Common myeloid progenitor, CD34-positive (primary cell): ENCODE measurements at places on chromosomes 1 and 21.

DNA sequence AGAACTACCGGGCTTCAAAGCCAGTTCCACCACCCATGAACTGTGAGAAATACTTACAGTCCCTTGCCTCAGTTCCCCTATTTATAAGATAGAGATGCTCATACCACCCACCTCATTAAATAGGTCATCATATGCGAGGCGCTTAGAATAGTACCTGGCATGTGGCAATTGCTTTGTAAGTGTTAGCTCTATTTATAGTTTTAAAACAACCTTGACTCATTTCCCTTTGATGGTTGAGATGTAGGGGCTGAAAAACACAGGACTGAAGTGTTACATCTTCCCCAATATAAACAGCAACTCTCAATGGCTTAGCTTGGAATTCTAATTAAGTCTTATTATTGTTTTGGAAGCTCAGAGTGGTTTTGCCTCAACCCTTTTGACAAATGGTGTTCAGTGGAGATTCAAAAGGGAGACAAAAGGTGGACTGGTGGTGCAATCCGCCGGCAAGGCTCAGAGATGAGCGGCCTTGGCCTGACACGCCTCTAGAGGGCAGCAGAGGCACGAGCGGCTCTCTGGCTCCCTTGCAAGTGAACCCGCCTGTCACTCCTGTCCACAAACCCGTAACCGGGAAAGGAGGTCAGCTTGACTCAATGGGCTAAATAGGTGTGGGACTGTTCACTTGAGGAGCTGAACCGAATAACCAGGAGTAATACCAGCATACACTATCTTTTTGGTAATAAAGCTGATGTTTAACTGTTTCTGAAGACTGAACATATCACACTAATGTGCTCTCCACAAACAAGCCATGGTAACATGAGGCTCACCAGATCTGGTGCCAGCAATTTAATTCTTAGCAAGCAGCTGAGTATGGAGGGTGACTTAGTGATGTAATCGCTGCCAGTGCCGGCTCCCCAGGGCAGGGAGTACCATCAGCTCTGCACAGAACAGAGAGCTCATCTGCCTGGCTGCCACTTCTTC is 19.5 kb upstream of the SMYD2 start:
- H3K27me3 ChIP-seq, result peaks cover 28% of the 10 kb centered on the region
- DNase-seq, result peak; percentile 65
- H3K36me3 ChIP-seq, result no peaks in the 10 kb centered on the region
- no peaks in the 10 kb centered on the region for H3K4me1 ChIP-seq
- H3K27ac ChIP-seq, result no peak overlapping the region

GRCh38 chr1:185268352-185268751 is 48.7 kb downstream of the IVNS1ABP start:
- H3K4me1 ChIP-seq, result no peaks in the 10 kb centered on the region
- no peak overlapping the region for H3K4me3 ChIP-seq
- H3K36me3 ChIP-seq, result no peaks in the 10 kb centered on the region

DNA sequence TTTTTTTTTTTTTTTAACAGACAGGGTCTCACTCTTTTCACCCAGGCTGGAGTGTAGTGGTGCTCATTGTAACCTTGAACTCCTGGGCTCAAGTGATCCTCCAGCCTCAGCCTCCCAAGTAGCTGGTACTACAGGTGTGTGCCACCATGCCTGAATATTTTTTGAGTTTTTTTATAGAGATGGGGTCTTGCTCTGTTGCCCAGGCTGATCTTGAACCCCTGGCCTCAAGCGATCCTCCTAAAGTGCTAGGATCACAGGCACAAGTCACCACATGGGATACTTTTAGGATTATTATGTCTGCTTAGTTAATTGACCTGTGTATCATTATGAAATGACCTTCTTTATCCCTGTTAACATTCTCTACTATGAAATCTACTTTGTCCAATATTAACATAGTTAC is 38.0 kb downstream of the RASSF5 start:
- DNase-seq, result no peak
- H3K4me3 ChIP-seq, result no peak overlapping the region

GRCh38 chr1:216904471-216904870 is 181.2 kb upstream of the ESRRG start:
- H3K4me3 ChIP-seq, result no peak overlapping the region
- no peaks in the 10 kb centered on the region for H3K4me1 ChIP-seq
- no peak for DNase-seq
- no peaks in the 10 kb centered on the region for H3K36me3 ChIP-seq
- H3K27me3 ChIP-seq, result no peaks in the 10 kb centered on the region

DNA sequence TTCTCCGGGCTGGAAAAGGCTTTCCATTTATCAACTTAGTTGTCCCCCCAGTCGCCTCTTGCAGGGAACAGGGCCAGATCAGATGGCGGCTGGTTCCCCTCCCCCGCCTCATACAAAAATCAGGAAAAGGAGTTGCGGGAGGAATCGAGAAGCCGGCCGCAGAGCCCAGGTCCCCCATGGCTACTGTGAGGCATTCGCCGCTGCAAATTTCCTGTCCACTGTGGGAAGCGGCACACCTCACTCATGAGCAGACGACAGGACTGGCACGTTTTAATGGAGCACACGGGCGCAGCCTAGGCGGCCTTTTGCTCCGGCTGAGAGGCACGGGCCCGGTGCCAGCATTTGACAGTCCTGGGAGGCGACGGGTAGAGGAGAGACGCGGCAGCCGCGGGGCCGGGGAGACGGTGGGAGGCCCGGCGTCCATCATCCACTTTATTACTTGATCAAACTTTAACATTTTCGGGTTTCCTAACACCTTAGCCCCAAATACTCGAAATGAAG is 1.1 kb downstream of the GNG4 start:
- peaks cover 34% of the 10 kb centered on the region for H3K27me3 ChIP-seq
- no peak overlapping the region for H3K4me3 ChIP-seq
- no peak for DNase-seq
- H3K36me3 ChIP-seq, result no peaks in the 10 kb centered on the region

GRCh38 chr1:1628754-1629429 is 3.1 kb upstream of the MMP23B start:
- no peaks in the 10 kb centered on the region for H3K27me3 ChIP-seq
- H3K36me3 ChIP-seq, result no peaks in the 10 kb centered on the region
- H3K4me3 ChIP-seq, result no peak overlapping the region
- H3K27ac ChIP-seq, result no peak overlapping the region
- DNase-seq, result peak; percentile 28
- H3K4me1 ChIP-seq, result peaks cover 24% of the 10 kb centered on the region

DNA sequence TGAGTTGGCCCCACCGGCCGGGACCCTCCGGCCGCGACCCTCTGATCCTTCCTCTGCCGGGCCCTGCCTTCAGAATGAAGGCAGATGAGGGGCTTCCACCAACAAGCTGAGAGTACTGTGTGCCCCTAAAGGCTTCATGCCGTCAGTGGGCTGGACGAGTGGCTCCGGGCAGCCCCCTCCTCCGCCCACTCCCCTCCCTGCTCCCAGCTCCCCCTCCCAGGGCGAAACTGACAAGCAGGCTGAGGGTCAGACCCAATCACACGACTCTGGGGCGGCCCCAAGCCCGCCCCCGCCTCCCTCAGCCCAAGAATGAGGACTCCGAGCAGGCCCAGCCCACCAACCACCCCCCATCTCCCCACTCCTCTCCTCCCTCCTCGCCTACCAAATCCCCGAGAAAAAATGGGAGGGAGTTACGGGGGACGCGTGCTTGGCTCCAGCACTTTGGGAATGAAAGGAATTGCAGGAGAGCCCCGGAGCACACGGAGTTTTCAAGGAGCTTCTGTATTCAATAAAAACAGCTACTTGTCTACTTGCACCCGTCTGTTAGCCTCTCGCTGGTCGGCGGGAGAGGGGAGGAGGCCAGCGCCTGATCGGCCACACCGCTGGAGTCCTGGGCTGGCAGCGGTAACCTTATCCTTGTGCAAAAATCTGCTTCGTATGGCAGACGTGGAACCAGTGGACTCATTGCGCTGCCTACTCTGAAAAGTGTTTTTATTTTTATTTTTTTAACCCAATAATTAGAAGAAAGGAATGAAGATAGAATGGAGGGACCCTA is at the start of gene COL11A1:
Gene COL11A1 (minus strand): TSS at position 147 of the 775 bp plus-strand sequence. CDS start 344 bp downstream, outside the sequence.
- no peak for DNase-seq
- H3K36me3 ChIP-seq, result no peaks in the 10 kb centered on the region
- H3K4me3 ChIP-seq, result peak within 1 kb of the TSS; percentile 15
- peaks cover 6% of the 10 kb centered on the region for H3K27me3 ChIP-seq
- no peaks in the 10 kb centered on the region for H3K4me1 ChIP-seq
- no peak within 1 kb of the TSS for H3K27ac ChIP-seq

DNA sequence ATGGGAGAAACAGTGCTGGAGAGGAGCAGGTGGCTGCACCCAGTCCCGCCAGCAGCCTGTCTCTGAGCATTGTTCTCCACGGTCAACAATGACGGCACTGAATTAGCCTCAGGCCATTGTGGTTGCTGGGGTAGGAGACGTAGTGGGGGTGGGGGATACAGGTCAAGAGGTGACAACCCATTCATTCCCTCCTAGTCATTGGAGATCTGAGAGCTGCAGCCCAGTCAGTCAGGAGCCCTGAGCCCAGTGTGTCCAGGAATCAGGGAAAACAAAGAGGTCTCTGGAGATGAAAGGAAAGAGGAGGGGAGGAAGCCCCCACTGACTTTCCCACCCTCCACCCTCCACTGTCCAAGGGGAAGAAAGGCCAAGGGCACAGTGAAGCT is 15.3 kb downstream of the SMIM12 start:
- no peak overlapping the region for H3K4me3 ChIP-seq
- peaks cover 2% of the 10 kb centered on the region for H3K36me3 ChIP-seq
- H3K27ac ChIP-seq, result no peak overlapping the region
- peaks cover 47% of the 10 kb centered on the region for H3K4me1 ChIP-seq
- no peaks in the 10 kb centered on the region for H3K27me3 ChIP-seq

- DNase-seq, result no peak
- no peak overlapping the region for H3K4me3 ChIP-seq
- no peaks in the 10 kb centered on the region for H3K36me3 ChIP-seq
- H3K4me1 ChIP-seq, result no peaks in the 10 kb centered on the region
- no peak overlapping the region for H3K27ac ChIP-seq
These were observed 278.3 kb downstream of the ZNF648 start for GRCh38 chr1:181783208-181783607.

DNA sequence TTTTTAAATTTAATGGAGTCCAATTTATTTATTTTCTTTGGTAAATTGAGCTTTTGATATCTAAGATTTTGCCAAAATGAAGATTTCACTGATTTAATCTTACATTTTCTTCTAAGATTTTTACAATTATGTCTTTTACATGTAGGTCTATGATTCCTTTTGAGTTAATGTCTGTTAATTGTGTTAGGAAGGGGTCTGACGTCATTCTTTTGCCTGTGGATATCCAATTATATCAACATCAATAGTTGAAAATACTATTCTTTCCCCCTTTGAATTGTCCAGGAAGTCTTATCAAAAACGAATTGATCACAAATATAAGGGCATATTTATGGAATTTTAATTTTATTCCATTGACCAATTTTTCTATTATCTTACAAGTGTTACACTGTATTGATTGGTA is 1258.8 kb upstream of the B3GALT2 start:
- DNase-seq, result no peak
- no peaks in the 10 kb centered on the region for H3K27me3 ChIP-seq
- H3K4me3 ChIP-seq, result no peak overlapping the region
- H3K27ac ChIP-seq, result no peak overlapping the region
- H3K4me1 ChIP-seq, result no peaks in the 10 kb centered on the region
- H3K36me3 ChIP-seq, result no peaks in the 10 kb centered on the region

DNA sequence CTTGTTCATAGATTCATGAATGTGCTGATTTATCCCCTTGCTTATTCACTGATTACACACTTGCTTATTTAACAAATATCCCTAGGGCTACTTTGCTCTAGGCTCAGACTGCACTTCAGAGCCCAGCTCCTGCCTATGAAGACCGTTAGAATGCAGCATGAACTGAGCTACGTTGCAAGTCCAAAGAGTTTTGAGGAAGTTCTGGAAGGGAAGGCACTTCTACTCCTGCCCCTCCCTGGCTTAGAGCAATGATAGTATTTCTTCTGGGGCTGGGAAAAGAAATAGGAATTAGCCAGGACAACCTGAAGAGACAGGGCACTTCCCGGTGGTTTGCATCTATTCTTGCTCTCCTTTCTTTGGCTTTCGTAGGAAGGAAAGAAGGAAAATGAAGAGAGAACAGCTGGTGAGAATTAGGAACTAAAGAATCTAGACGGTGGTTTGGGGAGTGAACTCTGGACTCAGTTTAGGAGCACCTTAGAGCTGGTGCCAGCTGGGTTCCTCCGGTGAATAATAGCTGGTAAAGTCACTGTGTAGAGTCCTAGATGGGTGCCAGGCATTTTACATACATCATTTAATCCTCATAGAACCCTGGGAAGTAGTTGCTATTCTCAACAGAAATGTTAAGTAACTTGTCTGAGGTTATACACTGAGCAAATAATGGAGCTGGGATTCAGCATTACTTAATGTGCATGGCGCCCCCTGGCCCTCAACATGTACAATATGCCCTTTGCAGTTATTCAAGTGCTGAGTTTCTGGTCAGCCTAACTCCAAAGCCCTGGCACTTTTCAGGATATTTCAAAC is 65.9 kb downstream of the NDUFS5 start:
- H3K36me3 ChIP-seq, result no peaks in the 10 kb centered on the region
- H3K27me3 ChIP-seq, result no peaks in the 10 kb centered on the region
- no peaks in the 10 kb centered on the region for H3K4me1 ChIP-seq
- peak; percentile 80 for DNase-seq
- no peak overlapping the region for H3K4me3 ChIP-seq
- H3K27ac ChIP-seq, result no peak overlapping the region

GRCh38 chr1:50272912-50273311 is 150.3 kb downstream of the DMRTA2 start:
- no peaks in the 10 kb centered on the region for H3K36me3 ChIP-seq
- no peak overlapping the region for H3K4me3 ChIP-seq
- no peaks in the 10 kb centered on the region for H3K4me1 ChIP-seq
- no peak for DNase-seq
- peaks cover 2% of the 10 kb centered on the region for H3K27me3 ChIP-seq
- H3K27ac ChIP-seq, result no peak overlapping the region

- no peaks in the 10 kb centered on the region for H3K4me1 ChIP-seq
- no peak for DNase-seq
- no peak overlapping the region for H3K4me3 ChIP-seq
- H3K36me3 ChIP-seq, result peaks cover 81% of the 10 kb centered on the region
- H3K27me3 ChIP-seq, result no peaks in the 10 kb centered on the region
- H3K27ac ChIP-seq, result no peak overlapping the region
These were observed 39.8 kb upstream of the SYT2 start for GRCh38 chr1:202750024-202750423.

DNA sequence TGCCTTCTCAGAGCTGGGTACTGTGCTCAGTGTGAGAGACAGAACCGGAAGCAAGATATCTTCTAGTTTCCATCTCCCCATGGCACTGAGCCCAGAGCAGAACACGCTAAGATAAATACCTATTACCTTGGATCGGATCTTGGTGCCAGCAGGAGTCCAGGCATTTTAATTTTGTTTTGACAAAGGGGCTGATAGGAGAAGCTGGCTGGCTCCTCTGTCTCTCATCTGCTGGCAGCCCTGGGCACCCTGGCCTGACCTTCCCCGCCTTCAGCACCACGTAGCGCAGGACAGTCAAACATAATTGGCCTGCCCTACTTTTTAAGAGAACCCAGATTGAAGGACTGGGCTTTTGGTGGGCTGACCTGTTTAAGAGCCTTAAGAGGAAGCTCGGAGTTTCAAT is 160.7 kb upstream of the KLHDC7A start:
- H3K27ac ChIP-seq, result no peak overlapping the region
- H3K4me3 ChIP-seq, result no peak overlapping the region
- no peaks in the 10 kb centered on the region for H3K36me3 ChIP-seq

GRCh38 chr1:30868833-30869435 is 39.6 kb downstream of the SDC3 start:
- peaks cover 72% of the 10 kb centered on the region for H3K27me3 ChIP-seq
- H3K4me1 ChIP-seq, result no peaks in the 10 kb centered on the region
- no peak overlapping the region for H3K27ac ChIP-seq
- H3K4me3 ChIP-seq, result no peak overlapping the region
- no peaks in the 10 kb centered on the region for H3K36me3 ChIP-seq
